Stimulated activated CD4-positive, alpha-beta T cell treated with anti-CD3 and anti-CD28 coated beads, Interleukin-1b, Interleukin-23, amount 100 ng/mL, for 1 hour (primary cell): ENCODE measurements at places on chromosomes 6 and 20.

GRCh38 chr6:152206072-152206818, 398.8 kb downstream of the ESR1 start:
- peak; percentile 30 for DNase-seq

- DNase-seq = no peak
Measured at GRCh38 chr6:5979650-5980420, 26.9 kb downstream of the NRN1 start.

DNA sequence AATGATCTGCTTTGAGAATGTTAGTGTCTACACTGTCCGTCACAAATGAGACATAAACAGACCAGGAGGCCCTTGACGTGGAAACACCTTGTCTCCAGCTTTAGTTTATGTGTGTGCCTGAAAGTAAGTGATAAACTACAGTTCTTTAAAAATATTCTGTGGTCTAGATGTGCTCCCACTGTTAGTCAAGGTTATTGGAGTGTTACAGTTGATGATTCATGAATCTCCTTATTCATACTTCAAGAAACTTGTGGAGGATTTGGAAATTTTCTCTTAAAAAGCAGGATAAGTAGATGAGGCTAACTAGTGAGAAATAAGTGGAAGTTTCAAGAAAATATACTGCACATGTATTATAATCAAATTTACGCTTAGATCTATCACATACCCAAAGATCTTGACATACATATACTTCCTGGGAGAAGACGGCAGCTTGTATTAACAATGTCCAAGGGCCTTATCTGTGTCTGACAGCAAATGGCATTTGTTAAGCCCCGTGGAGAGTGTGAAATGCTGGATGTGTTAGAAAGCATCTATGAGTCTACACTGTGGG, 90.5 kb upstream of the MBOAT1 start:
- DNase-seq = no peak

GRCh38 chr6:101980924-101981323, 587.4 kb downstream of the GRIK2 start:
- no peak for DNase-seq

- DNase-seq = no peak
Measured at GRCh38 chr6:1254326-1254725, 57.6 kb upstream of the FOXQ1 start.

DNA sequence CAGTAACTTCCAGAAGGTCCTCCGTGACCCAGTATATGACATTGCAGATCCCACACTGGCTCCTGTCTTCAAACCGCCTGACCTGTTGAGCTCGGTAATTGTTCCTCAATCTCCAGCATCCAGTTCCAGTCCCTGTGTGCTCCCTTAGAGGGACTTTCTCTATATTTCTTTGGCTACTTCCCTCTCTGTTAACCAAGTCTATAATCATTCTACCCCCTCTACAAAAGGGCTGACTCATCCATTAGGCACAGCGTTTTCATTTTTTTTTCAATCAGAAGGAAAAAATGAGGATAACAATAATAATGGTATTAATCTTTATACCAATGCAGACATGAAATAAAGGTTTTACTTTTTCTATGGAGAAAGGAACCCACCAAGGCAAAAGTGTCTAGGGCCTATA, 69.3 kb downstream of the FAM229B start:
- DNase-seq = no peak

- no peak for DNase-seq
Measured at GRCh38 chr6:163405412-163406309, 8.9 kb upstream of the QKI start.

GRCh38 chr6:140446241-140446640, 1071.8 kb upstream of the CITED2 start:
- no peak for DNase-seq

GRCh38 chr6:45293306-45293705, 34.8 kb upstream of the RUNX2 start:
- DNase-seq = no peak

DNA sequence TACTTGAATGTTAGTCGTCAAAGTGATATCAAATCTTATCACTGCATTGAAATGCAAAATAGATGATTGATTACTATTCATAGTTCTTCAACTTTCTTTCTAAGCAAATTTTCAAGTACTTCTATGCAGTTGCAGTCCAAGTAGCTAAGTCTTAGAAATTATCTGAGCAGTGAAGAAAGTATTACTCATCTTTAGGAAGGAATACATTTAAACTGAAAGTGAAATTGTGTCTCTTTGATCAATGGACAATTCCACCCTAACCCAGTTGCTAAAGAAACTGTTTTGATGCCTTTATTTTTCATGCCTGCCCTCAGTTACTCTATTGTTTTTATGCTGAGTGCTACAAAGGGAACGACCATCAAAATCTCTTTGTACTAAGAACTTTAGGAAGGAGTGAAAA, 337.4 kb downstream of the GRIK2 start:
- no peak for DNase-seq

GRCh38 chr20:25145131-25145530, 50.4 kb upstream of the ENTPD6 start:
- no peak for DNase-seq

DNA sequence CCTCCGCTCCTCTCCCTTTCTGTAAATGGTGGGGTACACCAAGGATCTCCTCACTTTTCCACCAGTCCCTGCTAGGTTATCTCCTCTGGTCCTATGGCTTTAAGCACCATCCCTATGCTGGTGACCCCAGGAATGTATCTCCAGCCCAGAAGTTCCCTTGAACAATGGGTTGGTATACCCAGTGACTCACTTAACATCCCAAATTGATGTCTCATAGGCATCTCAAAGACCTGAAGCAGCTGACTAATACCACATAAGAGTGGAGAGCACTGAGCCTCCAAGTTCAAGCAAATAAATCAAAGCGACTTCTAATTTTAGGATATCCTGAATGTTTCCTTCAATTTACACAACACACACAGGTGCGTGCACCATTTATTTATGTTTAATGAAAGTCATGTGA, 48.3 kb downstream of the ADGRF1 start:
- no peak for DNase-seq

DNA sequence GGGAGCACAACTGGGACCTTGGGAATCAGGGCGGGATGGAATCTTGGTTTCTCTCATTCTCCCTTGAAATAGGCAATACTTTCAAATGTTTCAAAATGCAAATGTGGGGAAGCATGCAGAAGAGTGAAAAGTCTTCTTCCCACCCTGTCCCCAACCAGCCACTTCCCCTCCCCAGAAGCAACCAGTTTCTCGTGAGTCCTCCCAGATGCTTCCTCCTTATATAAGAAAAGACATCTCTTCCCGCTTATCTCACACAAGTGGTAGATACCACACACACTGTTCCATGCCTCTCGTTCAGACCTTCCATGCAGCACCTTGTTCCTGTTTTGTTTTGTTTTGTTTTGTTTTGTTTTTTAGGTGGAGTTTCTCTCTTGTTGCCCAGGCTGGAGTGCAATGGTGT, 25.1 kb downstream of the HCK start:
- DNase-seq = no peak

GRCh38 chr20:380763-381580, 412 bp downstream of the TRIB3 start:
- peak; percentile 47 for DNase-seq

DNA sequence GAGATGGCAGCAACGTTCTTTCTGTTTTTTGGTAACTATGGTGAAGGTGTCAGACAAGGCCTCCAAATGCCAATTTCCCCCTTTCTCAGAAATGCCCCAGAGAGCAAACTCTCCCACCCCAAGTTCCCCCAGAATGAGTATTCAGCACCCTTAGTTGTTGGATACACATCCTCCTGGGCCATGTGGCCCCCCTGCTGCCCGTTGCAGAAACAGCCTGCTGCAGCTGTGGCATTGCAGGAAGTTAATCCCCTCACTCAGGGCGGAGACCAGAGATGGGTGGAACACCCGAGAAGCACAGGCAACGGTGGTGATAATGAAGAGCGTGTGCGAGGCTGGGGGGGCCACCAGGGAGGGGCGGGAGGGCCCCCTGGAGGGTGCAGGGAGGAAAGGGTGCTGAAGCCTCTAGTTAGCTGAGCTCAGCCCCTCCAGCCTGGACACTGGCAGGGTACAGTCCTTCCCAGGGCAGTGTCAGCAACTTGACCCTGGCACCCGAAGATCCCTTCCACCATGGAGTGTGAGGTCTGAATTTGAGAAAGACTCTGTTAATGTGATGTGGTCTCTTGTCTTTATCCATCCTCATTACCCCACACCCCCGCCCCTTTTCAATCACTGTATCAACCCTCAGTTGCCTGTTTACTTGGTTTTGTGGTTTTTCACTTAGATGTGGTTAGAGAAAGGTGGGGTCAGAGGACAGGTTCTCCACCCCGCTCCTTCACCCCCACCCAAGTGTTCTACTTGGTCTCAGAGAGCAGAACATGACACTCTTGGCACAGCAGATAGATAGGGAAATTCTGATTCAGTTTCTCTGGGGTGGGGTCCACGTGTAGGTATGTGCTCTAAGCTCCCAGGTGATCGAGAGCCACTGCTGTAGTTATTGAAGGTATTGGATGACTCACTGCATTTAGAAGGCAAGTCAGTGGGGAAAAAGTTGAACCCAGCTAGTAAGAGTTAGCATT, 208.8 kb upstream of the SUPT3H start:
- DNase-seq = no peak

- no peak for DNase-seq
Measured at GRCh38 chr6:128097009-128097408, 196.2 kb upstream of the THEMIS start.

- no peak for DNase-seq
Measured at GRCh38 chr6:116842459-116842858, 13.6 kb upstream of the GPRC6A start.

- DNase-seq = no peak
Measured at GRCh38 chr6:41422161-41422560, 86.8 kb downstream of the NCR2 start.
